ENCODE measurements at places on chromosomes 1 and 21.

DNA sequence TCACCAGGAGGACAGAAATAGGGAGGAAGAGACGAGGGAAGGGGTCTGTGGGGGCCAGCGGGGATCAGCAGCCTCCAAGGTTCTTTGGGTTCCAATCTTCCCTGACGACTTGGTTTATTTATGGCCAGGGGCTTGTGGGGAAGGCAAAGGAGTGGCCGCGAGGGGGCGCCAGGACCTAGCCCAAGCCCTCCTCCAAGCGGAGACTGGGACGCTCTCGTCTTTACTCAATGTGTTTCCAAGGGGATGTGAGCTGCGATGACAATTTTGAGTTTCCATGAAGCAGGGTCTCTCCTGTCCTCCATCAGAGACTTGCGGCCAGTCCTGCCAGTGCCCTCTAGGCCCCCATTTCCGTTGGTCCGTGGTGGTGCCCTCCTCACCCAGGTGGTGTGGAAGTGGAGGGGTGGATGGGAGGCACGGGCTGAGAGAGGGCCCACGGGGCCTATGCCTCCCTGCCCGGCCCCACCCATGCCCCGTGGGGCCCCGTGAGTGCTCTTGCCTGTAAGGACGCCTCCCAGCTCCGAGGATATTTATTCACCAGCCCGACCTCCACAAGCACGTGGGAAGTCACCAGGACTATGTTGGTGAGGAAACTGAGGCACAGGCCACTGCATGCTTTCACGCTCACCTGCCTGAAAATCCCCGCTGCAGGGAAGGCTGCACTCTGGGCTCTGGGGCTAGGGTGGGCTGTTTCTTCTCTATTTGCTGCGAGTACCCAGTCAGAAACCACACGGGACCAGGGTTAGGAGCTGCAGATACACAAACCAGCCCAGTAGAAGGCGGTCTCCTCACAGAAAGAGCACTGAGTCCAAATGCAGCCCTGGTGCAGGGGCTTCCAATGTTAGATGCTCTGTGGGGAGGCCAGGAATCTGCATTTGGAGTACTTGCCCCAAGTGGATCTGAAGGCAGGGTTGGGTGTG lies 26.5 kb downstream of the DMRTB1 start:
- DNase-seq: peak; percentile 43

DNA sequence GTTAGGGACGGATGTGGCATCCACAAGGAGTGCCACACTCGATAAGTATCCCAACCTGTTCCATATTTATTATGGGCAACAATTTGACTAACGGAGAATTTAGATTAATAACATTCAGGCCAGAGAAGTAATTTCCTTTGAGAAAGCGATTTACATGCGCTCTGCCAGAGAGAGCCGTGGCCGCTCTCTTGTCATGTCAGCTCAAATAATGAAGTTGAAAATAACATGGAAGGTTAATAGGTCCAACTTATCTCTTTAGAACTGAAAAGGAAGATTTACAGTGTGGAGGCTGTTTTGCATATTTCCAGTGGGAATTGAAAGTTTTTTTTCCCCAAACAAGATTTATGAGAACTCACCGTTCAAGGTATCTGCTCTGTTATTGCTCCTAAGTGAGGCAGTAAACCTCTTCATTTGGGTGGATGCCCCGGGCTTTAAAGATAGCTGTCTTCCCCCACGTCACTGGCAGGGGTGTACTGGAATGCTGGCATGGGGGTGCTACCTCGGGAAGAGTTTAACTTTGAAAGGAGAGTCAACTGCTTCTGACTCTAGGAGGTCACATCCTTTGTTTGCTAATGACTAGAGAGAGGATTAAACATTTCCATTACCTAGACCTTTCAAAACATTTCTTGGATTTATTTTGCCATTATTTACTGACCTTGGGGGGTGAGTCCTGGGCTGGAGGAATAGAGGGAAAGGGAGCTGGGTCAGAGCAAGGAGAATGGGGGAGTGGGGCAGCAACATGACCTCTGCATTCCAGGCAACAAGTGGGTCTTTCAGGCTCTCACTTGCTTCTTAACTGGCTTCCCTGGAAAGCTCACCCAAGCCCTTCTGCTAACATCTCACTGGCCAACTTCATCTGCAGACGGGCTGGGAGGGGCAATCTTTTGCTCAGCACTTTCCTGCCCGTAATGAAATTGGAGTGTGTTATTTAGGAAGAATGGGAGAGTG lies 204.2 kb downstream of the CAMTA1 start:
- DNase-seq: no peak

GRCh38 chr1:165467706-165468105 lies 22.8 kb upstream of the RXRG start:
- DNase-seq: no peak

DNA sequence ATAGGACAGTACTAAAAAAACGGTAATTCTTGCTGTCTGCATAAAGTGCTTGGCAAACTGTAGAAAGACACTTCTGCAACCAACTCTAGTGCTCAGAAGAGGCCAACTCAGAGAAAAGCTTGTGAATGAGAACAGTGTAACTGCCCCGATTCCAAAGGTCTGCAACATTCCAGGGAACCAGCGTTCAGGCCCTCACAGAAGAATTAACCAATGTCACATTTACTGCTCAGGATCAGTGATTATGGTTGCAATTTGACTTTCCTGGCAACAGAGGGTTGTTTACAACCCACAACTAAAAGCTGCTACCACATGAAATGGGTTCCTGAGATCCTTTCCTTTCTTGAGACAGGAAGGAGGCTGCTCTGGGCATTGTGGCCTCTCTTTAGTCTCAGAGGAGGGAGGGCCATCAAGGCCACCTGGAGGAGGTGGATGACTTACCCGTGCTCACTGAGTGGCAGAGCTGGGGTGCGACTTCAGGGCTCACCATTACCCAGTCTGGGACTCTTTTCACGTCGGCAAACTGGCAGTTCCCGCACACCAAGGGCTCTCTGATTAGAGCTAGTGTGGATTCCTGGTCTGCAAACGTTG lies 15.3 kb downstream of the SRSF4 start:
- no peak for DNase-seq

DNA sequence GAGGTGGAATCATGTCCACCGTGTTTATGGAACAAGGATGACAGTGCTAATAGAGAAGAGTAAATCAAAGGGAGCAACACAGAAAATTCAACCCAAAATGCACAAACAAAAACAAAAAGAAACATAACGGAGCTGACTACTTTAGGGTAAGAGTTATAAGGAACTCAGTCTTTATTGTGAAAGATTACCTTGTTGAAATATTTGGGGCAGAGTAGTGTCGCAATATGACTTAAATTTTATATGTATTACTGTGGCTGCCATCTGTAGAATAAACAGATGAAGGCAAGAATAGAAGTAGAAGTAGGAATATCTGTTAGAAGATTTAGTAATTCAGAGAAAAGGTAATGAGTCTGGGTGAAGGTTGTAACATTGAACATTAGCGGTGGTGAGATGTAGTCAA lies 913.9 kb downstream of the BRINP3 start:
- no peak for DNase-seq

DNA sequence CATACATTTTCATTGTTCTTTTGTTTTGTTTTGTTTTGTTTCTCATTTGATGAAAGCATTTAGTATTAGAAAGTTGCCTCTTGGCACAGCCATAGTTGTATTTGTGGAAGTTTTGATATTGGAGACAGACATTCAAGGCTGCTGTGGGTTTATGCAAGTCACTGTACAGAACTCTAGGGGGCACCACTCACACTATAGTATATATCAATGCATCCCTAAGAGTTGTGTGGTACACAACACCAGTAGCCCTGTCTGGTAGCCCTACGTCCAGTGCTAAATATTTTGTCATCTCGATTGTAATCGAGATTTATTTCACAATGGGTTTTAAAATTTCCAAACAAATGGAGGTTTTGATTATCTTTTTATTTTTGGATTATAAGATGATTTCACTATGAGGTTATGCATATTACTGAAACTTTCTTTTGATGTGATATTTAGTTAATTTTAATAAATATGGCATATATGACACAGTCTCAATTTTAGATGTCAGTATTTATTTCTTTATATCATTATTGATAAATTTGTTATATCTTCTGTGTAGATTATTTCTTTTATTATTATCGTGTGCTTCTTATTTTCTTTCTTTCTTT lies 112.2 kb downstream of the NR5A2 start:
- DNase-seq: no peak

- no peak for DNase-seq
Observed at GRCh38 chr1:21585037-21585436, 75.8 kb downstream of the ALPL start.

- DNase-seq: no peak
Observed at GRCh38 chr1:29986986-29987385, 736.4 kb downstream of the MATN1 start.

GRCh38 chr1:1358433-1359271 lies at the start of gene MXRA8:
TSS of gene MXRA8 (minus strand) at chr1:1358555. CDS start at chr1:1358504, 51 bp downstream.
- DNase-seq: no peak

DNA sequence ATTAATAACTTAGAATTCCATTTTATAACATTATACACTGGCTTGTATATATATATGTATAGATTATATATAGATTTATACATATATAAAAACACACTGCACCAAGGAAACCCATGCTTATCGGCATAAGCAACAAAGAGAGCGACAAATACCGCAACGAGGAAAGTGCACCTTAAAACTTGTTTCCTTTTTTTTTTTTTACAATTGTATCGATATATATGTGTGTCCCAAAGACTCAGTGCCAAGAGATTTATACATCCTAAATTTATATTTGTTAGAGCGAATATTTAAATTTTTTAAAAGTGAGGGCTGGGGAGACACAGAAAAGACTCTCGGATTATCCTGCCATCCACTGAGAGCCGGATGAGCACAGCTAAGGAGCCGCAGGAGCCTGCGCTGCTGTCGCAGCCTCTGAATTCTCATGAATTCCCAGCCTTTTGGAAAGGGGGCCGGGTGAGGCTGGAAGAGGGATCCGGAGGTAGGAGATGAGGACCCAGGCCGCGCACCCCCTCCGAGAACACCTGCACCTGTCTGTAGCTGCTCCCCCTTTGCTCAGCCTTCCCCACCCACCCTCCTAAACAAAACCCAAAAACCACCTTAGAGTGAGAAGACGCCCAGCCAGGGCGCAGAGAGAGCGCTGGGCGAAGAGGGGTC lies 5.2 kb downstream of the DMRTA2 start:
- no peak for DNase-seq

- DNase-seq: no peak
Observed at GRCh38 chr1:24748191-24749121, 3.2 kb downstream of the CLIC4 start.

DNA sequence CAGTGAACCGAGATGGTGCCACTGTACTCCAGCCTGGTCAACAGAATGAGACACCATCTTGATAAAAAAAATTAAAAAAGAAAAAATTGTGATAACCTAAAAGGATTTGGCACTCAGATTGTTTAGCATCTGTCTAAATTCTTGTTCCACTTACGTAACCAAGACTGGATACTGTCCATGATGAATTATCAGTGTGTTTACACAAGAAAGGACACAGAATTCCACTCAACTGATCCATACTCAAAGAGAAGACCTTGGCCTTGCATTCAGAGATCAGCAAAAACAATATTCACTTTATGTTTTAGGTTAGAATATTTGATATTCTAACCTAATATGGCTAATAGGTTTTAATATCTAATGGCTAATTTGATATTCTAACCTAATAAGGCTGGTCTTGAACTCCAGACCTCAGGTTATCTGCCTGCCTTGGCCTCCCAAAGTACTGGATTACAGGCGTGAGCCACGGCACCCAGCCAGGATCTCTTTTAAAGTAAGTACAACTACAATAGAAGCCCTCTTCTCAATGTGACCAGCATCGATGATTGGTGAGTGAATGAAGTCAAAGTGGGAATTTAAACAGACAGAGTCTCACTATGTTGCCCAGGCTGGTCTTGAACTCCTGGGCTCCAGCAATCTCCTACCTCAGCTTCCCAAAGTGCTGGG lies 43.1 kb upstream of the COX20 start:
- DNase-seq: no peak

DNA sequence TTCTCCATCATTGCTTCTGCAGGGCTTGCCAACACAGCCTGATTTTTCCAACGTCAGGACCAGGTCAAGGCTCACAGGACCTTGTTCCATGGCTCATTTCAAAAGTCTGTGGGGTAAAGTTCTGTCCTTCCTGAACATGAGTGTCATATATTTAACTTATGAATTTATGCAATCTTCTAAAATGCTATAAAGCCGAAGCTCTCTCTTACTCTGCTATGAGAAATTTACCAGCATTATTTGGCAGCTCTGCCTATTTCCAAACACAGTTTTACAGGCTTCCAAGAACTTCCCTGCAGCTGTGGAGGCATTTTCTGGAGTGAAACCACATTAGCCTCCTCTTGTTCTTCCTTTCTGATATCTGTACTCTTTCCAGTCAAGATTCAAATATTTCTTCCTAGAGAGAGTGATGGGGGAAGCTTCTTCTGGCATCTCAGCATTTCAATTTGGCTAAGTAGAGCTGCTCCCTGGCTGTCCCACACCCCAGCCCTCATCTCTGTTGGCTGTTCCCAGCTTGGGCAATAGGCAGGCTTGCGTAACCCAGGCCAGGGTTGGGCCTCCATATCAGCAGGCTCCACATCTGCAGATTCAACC lies 15.6 kb upstream of the HMGCS2 start:
- DNase-seq: no peak

- DNase-seq: no peak
Observed at GRCh38 chr1:194104247-194104844, 917.9 kb upstream of the B3GALT2 start.

DNA sequence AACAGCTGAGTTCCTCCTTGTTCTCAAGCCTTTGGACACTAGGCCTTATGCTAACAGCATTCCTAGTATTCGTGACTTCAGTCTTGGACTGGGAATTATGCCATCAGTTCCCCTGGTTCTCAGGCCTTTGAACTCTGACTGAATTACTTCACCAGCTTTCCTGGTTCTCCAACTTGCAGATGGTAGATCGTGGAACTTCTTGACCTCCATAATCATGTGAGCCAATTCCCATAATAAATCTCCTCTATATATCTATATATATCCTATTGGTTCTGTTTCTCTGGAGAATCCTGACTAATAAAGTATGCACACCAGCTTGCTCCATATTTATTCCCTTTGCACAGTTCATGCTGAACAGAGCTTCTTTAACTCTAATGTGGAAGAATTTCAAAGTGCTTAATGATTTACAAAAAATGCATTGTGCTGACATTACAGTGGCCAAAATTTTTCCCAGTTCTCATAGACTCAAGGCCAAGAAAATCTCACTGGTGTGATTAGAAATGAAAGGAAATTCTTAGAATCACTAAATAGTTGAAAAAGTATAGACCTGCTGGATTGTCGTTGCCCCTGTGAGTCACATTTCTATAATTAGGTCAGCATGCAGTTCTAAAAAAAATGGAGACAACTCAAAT lies 462.9 kb upstream of the ADAMTS5 start:
- DNase-seq: no peak

DNA sequence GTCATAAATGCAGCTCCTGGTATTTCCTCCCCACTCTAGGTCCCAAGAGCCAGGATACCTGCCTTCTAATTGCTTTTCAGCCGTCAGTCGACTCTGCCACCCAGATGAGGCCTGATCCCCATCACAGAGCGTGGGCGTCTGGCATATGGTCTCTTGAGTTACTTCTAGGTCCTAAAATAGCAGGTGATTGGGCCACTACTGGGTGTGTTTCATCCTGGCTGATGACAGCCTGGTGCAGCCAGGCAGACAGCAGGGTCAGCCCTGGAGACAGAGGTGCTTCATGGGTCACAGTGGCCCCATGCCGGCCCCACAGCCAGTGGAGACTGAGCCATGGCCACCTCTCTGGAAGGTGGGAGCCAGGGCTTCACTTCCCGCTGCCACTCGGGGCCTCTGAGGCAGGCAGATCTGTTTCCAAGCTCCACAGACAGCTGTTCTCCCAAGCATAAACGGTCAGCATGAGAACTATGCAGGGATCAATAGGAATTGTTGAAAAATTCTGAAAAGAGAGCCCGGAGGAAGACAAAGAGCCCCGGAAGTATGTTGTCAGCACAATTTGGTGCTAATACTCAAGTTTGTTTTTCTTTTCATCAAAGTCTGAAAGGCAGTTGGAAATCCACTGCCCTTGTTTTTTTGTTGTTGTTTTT lies 83.0 kb downstream of the MAN1C1 start:
- DNase-seq: no peak
